ENCODE measurements at places on chromosomes 2 and 18.

GRCh38 chr18:47191961-47192360 lies 15.8 kb upstream of the IER3IP1 start:
- no peak for DNase-seq

- DNase-seq = no peak
Measured at GRCh38 chr2:74625658-74626425, 22.3 kb downstream of the M1AP start.

DNA sequence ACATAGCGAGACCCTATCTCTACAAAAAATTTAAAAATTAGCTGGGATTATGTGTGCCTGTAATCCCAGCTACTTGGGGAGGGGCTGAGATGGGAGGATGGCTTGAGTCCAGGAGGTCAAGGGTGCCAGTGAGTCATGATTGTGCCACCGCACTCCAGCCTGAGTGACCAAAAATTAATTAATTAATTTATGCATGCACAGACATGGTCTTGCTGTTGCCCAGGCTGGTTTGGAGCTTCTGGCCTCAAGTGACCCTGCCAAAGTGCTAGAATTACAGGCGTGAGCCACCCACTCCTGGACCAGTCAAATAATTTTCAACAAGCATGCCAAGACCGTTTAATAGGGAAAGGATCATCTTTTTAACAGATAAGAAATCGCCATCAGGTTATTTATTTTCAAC lies 57.7 kb upstream of the TFCP2L1 start:
- DNase-seq = no peak

- DNase-seq = no peak
Measured at GRCh38 chr2:161161074-161161706, 962 bp downstream of the TANK start.

DNA sequence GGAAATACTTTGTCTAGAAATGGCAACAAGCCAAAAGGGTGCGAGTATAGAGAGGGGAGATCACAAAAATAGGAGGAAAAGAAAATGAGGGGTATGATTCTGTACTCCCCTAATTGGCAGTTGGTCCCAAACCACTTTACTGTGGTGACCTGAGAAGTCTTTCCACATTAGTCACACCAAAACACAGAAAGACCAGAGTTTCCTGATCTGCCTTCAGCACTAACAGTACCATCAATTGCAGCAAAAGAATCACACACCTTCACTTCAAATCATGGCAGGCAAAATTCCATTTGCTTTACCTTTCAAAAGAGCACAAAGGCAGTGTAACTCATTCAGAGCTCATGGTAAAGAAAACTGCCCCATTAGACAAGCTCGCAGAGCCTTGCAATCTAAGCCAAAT lies 86.8 kb downstream of the ALK start:
- DNase-seq = no peak

- DNase-seq = no peak
Measured at GRCh38 chr2:17076533-17076932, 410.9 kb upstream of the CYRIA start.

- DNase-seq = no peak
Measured at GRCh38 chr18:35174093-35174731, 66.6 kb upstream of the ZNF397 start.

GRCh38 chr2:46816151-46816845 lies 99.3 kb downstream of the MCFD2 start:
- DNase-seq = no peak

DNA sequence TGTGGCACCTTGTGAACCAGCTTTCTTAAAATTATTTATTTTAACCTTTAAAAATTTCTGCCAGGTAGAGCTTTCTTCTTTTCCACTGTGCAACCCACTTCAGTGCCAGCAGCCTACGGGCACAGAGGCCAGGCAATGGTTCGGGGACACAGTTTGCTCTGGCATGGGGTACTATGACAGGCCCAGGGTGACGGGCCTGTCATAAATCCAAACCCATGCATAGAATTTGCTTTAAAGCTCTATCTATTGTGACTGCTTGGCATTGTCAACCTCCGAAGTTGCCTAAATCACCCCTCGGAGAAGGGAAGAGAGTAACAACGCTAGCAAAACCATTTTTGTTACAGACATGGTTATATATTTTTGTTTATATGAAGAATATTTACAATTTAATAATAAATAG lies 1.5 kb downstream of the ODC1 start:
- no peak for DNase-seq

DNA sequence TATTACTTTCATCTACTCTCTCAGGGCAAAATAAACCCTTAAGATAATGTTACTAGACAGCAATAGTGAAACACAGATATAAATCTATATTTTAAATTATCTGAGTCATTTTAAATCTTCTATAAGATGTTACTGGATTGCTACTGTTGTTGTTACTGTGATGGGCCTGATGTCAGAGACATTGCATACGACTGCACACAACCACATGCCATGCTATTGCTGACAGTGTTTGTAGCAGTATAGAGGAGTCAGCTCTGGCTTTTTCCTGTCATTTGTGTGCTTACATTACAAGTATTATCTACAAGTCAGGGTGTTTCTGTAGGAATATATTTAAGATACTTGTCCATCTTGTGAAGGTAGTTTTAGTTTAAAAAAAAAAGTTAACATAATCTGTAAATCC lies 63.9 kb downstream of the CCDC148 start:
- DNase-seq = no peak

- no peak for DNase-seq
Measured at GRCh38 chr2:121005453-121005852, 269.8 kb downstream of the GLI2 start.

- DNase-seq = no peak
Measured at GRCh38 chr2:102755284-102755683, 6.5 kb upstream of the TMEM182 start.

- DNase-seq = no peak
Measured at GRCh38 chr2:39542523-39542922, 105.4 kb upstream of the MAP4K3 start.

GRCh38 chr2:109206569-109207146 lies 77.7 kb downstream of the SH3RF3 start:
- no peak for DNase-seq

DNA sequence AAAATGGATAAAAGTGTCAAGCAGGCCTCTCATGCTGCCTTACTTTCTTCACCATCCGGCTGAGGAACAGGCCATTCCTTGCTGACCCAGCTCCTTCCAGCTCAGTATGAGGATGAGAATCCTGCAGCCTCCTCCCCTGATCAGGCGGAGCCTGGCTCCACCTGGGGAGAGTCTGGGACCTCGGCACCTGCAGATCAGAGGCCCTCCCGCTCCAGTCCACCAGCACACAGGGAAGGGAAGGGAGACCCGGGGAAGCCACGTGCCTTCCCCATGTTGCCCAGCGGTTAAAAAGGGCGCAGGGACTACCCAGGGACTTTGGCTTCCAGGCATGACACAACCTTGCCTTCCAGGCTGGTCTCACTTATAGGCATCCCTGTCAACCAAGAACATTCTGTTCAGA lies 172.0 kb downstream of the NDUFA10 start:
- DNase-seq = no peak

- no peak for DNase-seq
Measured at GRCh38 chr18:63867368-63868125, 20.0 kb upstream of the SERPINB2 start.

GRCh38 chr2:232008907-232009638 lies 47.6 kb downstream of the DIS3L2 start:
- DNase-seq = no peak

DNA sequence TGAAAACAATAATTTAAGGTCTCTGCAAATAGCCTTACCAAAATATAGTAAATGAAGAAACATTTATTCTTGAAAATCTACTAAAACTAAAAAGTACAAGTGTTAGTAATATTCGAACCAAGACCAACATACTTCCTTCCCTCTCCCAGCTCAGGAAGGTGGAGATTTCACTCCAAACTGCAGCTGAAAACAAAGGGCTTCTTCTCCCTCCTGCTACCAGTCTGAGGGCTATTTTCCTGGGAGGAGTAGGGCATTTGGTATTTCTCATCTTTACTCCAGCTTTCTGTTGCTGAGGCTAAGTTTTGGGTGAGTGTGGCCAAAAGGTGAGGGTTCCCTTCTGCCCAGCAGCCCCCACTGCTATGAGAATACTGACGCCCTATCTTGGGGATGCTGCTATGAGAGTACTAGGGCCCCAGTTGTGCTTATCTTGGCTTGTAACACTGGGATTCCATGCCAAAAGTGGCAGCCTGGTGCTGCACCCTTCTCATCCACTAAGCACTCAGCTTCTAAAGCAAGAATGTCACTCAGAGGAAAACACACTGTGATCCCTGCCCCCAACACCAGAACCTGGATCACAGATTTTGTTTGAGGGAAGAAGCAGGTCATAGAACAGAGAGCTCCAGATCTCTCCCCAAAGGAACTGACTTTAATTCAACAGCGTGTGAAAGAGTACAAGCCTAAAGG lies 130.7 kb upstream of the KLF7 start:
- DNase-seq = no peak

GRCh38 chr18:30211112-30211511 lies 831.4 kb downstream of the DSC3 start:
- DNase-seq = no peak

DNA sequence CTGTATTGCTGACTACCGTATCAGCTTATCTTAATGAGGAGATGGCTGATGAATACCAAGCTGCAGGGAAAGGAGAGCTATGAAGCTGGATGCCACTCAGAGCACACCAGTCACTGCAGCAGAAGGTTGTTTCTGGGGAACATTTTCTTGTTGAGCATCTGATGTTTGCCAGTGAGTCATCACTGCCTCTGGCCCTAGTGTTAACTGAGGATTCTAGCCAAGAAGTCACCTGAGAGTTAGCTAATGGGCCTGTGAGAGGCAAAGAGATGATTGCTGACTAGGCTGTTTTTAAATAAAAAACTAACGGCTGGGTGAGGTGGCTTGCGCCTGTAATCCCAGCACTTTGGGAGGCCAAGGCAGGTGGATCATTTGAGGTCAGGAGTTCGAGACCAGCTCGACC lies 37.9 kb downstream of the CCDC150 start:
- no peak for DNase-seq

Data from RWPE2 (cell line).